ENCODE measurements at places on chromosomes 6 and 20.
A peak's percentile ranks its signal among the peaks of the same experiment; 100 is the strongest.

- no peak for DNase-seq
Observed at GRCh38 chr20:519999-520398, 23.6 kb downstream of the CSNK2A1 start.

DNA sequence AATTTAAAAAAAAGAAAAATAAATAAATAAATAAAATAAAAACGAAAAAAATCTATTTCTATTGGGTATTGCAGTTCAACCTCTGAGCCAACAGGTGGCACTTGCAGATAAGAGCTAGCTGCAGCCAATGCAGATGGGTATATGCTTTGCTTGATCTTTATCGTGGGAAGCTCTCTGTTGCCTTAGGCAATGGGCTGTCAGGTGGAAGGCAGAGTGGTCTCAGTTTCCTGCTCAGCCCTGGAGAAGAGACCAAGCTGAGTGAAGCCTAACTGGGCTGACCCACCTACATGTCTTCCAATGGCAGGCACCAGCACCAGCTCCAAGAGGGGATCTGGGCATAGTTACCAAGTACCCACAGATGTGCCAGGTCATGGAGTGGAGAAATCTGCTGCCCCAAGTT, 95.0 kb downstream of the AK9 start:
- no peak for DNase-seq

- no peak for DNase-seq
Observed at GRCh38 chr6:108210556-108210955, 44.7 kb downstream of the NR2E1 start.

DNA sequence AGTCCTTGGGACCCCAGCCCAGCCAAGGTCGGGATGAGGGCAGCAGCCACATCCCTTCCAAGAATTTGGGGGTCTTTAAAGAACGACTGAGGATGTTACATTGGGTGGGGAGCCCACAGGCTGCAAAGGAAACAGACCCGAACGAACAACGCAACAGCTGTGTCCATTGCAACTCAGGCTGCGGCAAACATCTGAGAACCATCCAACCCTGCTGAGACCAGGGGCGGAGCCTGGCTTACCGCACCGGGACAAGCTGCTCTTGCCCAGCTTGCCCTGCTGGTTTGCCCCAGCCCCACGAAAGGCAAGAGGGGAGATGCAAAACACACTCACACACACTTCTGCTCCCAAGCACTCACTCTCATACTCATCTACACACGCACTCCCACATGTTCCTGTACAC, 21.5 kb upstream of the TAF4 start:
- DNase-seq, result no peak

DNA sequence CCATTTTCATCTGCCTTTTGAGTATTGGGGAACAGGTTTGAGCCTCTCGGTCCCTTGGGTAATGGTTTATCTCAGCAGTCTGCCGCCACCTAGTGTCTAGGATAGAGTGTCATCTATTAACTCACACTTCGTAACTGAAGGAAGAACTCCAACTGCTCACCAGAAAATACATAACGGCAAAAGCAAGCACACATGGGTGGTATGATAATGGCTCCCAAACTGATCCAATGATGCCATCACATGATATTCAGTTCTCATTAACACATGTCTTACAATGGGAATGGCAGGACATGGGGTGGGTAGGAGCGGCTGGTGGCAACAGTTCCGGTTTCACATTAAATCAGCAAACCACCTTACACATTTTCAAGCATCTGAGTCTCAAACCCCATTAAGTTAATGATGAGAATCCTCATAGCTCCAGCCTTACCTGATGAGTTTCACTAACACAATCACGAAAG, 110.7 kb upstream of the PHACTR1 start:
- DNase-seq, result peak; percentile 44

- DNase-seq, result no peak
Observed at GRCh38 chr6:75428204-75428603, 65.4 kb downstream of the FILIP1 start.

DNA sequence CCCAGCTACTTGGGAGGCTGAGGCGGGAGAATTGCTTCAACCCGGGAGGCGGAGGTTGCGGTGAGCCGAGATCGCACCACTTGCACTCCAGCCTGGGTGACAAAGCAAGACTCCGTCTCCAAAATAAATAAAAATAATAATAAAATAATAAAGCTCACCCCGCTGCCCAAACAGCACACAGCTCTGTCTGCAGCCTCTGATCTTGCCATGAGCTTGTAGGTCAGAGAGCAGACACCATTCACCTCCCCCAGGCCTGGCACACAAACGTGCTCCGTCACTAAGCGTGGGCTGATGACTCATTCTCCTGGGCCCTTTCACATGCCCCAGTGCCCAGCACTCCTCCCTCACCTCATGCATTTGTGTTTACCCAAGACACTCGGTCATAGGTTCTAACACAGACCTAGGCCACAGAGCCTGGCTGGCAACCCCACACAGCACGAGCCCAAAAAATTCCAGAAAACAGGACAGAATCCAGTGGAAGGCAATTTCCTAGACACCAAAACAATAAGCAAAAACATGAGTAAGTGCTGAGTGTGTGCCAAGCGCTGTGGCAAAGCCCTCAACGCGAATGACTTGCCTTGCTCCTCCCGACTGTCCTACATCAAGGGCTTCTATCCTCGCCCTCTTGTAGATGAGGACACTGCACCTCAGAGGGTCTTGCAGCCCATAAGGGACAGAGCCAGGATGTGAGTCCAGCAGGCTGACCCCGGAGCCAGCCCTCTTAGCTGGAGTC, 18.0 kb downstream of the ATP9A start:
- DNase-seq, result peak; percentile 98

DNA sequence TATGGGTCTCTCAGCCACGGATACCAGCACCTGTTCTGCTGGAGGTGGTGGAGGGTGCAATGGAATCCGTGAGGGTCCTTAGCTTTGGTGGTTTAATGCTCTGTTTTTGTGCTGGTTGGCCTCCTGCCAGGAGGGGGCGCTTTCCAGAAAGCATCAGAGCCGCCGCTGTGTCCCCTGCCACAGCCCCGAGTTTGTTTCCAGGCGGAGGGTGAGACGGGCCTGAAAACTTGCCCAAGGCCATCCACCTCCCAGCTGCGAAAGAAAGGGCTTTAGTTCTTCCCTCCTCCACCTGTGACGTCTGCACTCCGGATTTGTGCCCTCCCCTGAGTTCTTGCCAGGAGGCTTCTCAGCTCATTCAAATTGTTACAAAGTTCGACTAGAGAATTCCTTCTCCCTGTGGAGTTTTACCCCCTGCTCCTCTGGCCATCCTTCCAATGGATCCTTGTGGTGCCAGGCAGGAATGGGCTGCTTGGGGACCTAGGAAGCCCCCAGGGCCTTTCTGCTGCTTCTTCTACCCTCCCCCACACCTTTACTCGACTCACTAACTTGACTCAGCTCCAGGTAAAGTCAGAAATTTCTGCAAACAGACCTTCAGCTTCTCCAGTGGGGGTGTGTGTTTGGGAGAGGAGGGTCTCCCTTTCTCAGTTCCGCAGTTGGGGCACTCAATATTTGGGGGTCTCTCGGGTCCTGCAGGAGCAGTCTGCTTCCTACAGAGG, 873.7 kb downstream of the KIF16B start:
- DNase-seq, result no peak

- no peak for DNase-seq
Observed at GRCh38 chr6:28940294-28940857, 16.6 kb upstream of the TRIM27 start.

GRCh38 chr20:37336369-37337207, 9.4 kb upstream of the SRC start:
- DNase-seq, result peak; percentile 48

DNA sequence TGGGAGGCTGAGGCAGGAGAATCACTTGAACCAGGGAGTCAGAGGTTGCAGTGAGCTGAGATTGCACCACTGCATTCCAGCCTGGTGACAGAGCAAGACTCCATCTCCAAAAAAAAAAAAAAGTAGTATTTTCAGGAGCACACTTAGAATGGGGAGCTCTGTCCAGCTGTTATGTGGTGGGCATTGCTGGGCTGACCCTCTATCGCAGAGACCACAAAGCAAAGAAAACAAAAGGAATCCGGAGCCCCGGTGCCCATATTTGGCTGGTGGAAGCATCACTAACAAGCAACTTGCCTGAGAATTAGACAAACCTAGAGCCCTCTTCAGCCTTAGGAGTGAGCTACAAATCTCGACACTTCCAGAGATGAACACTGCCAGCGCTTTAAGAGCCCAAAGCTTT, 137.3 kb upstream of the GPR6 start:
- no peak for DNase-seq

DNA sequence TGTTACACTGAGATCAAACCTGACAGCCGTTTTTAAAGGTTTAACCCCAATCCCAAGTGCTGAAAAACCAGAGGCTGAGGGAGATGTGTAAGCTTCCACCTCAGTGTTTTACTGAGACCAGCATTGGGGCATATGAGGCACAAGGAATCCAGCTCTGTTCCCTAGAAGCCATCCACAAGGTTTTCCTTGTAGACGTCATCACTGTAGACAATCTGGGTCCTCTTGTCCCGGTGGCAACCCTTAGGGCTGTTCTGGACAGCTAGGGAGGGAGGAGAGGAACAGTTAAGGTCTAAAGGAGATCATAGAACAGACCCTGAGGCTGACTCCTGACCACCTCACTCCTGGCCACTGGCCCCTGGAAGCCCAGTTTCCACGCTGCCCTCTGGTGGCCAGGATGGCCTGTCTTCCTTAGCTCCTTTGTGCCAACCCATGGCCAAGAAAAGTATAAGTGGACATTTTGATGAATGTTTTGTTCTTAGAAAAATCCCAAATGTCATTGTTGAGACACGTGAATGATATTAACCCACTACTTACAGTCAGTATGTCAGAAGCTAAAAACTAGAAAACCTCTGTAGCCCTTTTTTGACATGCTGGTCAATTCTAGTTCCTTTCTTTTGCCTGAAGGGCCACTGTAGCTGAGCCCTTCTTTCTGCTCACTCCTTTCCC, 6.4 kb downstream of the CFB start:
- DNase-seq, result peak; percentile 45

GRCh38 chr6:144068794-144069193, 26.6 kb downstream of the SF3B5 start:
- DNase-seq, result no peak

DNA sequence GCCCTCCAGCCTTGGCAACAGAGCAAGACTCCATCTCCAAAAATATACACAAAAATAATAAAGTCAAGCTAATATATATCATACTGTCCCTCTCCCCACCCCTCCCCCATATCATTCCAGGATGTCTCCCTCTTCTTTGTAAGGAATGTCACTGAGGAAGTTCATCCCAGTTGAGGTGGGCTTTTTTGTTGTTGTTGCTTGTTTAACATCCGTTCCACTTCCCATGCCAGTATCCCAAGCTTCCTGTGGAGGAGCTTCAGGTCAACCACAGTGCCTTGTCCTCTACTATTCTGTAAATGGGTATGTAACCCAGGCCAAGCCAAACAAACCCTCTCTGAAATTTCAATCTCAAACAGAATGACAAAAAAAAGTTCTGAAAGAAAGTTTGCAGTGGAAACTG, 19.0 kb upstream of the PTPN1 start:
- no peak for DNase-seq

- DNase-seq, result peak; percentile 32
Observed at GRCh38 chr6:13992417-13993055, 67.8 kb downstream of the RNF182 start.

GRCh38 chr6:2890976-2891767, 11.9 kb downstream of the SERPINB9 start:
- no peak for DNase-seq

DNA sequence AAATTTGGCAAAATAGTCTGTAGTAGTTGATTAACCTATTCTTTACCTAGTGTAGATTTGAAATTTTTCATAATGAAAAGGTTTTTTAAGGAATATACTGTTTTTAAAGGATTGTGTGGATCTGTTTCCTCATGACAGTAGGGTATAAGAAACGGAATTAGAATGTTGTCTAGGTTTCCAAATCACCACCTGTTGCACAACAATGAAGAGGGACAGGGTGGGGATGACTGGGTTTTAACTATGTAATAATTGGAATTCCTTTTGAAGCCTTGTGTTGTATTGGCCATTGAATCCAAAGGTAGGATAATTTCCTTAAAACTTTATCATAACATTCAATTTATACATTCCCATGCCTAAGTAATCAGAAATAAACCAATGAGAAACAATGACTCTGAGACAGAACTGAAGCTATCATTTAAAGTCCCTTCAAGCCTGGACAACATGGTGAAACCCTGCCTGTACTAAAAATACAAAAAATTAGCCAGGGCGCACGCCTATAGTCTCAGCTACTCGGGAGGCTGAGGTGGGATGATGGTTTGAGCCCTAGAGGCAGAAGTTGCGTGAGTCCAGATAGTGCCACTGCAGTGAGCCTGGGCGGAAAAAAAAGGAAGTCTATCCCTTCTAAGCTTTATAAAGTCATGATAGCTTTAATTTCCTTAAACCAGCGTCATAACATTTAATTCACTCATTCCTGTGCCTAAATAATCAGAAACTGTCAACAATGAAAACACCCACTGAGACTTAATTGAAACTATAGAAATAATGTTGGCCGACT, 18.3 kb upstream of the SLC17A5 start:
- DNase-seq, result no peak

- DNase-seq, result no peak
Observed at GRCh38 chr20:57410924-57411323, 19.7 kb downstream of the RBM38 start.

- no peak for DNase-seq
Observed at GRCh38 chr20:14518648-14519047, 181.2 kb upstream of the FLRT3 start.

GRCh38 chr6:126134491-126134890, 148.2 kb downstream of the TRMT11 start:
- DNase-seq, result no peak

DNA sequence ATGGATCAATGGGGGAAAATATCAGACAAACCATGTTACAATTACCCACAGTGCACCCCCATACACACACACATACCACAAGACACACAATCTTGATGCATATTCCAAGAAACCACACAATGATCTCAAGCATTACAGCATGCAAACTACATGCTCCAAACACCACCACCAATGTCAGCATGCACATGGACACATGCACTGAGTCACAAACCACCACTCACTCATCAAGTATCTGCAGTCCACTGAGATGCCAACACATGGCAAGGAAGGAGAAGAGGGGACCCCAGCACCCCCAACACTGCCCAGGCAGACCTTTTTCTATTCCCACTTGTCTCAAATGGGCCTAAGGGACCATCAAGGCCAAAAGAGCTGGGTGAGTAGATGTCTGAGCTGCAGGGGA, 91.6 kb downstream of the PREX1 start:
- DNase-seq, result no peak

GRCh38 chr20:35515949-35516645, 13.4 kb downstream of the C20orf173 start:
- peak; percentile 79 for DNase-seq
